ENCODE measurements at places on chromosomes 5 and 9. TPM values are rescaled to one million over a fixed set of nuclear protein-coding genes. Genes with fewer than 3 reads are reported as not detected.

DNA sequence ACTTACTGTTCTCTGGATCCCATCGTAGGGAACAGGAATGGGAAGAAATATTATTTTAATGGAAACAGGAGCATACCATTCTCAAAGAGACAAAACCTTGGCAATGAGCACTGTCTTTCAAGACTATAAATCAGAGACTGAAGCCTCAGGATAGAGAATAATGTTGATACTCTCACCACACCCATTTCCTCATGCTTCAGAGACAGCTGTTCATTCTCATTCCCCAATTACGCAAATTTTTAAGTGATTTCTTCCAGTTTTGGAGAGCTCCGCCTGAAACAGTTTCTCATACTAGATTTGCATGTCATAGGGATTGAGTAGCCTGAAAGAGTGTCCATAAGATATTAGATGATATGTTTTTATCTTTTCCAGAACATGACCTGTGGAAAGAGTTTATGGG is 290.5 kb upstream of the RASA1 start:
- no peaks in the 10 kb centered on the region for H3K36me3 ChIP-seq
- no peak overlapping the region for H3K27ac ChIP-seq
- no peak overlapping the region for H3K4me3 ChIP-seq

GRCh38 chr5:147467973-147468508 is 41.8 kb downstream of the DPYSL3 start:
- H3K27me3 ChIP-seq, result peaks cover 12% of the 10 kb centered on the region
- no peaks in the 10 kb centered on the region for H3K36me3 ChIP-seq
- no peak overlapping the region for H3K27ac ChIP-seq

GRCh38 chr9:109872901-109873300 is 92.9 kb downstream of the PALM2AKAP2 start:
- H3K27me3 ChIP-seq, result peaks cover 26% of the 10 kb centered on the region
- H3K4me3 ChIP-seq, result no peak overlapping the region
- H3K36me3 ChIP-seq, result no peaks in the 10 kb centered on the region
- no peak overlapping the region for H3K27ac ChIP-seq
- DNase-seq, result no peak

The LCN12 gene
- 2.6 TPM for total RNA-seq

The DAB2IP gene
- not detected for total RNA-seq

The PHAX gene
- total RNA-seq, result 20.8 TPM

DNA sequence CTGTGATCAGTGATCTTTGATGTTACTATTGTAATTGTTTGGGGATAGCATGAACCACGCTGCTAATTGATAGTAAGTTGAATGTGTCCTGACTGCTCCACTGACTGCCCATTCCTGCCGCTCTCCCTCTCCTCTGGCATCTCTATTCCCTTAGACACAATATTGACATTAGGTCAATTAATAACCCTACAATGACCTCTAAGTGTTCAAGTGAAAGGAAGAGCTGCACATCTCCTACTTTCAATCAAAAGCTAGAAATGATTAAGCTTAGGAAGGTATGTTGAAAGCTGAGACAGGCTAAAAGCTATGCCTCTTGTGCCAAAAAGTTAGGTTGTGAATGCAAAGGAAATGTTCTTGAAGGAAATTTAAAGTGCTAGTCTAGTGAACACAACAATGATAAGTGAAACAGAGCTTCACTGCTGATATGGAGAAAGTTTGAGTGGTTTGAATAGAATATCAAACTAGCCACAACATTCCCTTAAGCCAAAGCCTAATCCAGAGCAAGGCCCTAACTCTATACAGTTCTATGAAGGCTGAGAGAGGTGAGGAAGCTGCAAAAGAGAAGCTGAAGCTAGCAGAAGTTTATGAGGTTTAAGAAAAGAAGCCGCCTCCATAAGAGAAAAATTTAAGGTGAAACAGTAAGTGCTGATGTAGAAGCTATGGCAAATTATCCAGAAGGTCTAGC is 12.9 kb downstream of the CLINT1 start:
- H3K27ac ChIP-seq, result peak overlapping the region; percentile 6
- no peak for DNase-seq
- no peaks in the 10 kb centered on the region for H3K27me3 ChIP-seq

GRCh38 chr5:75951716-75952115 is 131.5 kb upstream of the SV2C start:
- H3K4me1 ChIP-seq, result no peaks in the 10 kb centered on the region
- DNase-seq, result no peak
- H3K36me3 ChIP-seq, result no peaks in the 10 kb centered on the region
- H3K27ac ChIP-seq, result no peak overlapping the region

DNA sequence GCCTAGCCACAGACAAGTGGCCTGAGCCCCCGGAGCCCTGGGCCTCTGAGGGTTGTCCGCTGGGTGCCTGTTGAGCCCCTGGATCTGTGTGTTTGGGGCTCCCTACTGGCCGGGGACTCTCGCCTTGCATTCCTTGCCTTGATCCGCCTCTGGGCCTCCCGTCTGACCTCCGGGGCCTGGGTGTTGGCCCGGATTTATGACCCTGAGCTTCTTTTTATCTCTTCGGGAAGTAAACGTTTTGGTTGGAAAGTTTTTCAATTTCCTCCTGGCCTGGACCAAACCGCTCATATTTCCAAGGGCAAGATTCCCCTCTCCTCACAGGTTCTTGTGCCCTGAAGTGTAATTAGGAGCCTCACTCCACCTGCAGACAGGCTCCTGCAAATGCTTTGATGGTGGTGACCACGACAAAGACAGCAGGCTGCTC is 69.3 kb upstream of the EGFLAM start:
- no peak for DNase-seq
- H3K36me3 ChIP-seq, result peaks cover 4% of the 10 kb centered on the region
- peaks cover 5% of the 10 kb centered on the region for H3K4me1 ChIP-seq
- H3K27ac ChIP-seq, result no peak overlapping the region

The MOB3B gene
- total RNA-seq, result 0.57 TPM

The LCN9 gene
- total RNA-seq, result not detected

The PAIP2 gene
- total RNA-seq, result 106 TPM
